ENCODE measurements at places on chromosomes 7 and 10.

- DNase-seq: no peak
Observed at GRCh38 chr7:1512781-1513656, 8.8 kb upstream of the INTS1 start.

- no peak for DNase-seq
Observed at GRCh38 chr10:95242581-95243317, 48.1 kb downstream of the PDLIM1 start.

- no peak for DNase-seq
Observed at GRCh38 chr7:139619367-139619657, 95.8 kb downstream of the CLEC2L start.

GRCh38 chr7:24665564-24666294, 91.5 kb downstream of the GSDME start:
- peak; percentile 47 for DNase-seq

DNA sequence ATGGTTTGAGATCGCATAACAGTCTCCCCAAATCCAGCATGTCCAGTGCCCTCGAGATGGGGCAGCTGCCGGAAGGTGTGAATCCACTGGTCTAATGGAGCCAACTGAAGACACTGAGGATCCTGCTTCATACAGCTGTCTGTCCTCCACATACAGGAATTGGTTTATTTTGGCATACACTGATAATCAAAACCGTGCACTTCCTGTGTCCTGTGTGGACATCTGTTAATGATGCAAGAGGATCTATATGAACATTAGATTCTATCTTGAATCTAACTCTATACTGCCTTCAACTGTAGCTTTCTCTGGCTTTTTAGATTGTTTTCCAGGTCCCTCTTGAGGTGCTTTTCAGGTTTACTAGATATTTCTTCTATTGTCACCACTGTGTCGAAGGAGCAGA, 3.0 kb upstream of the JAZF1 start:
- DNase-seq: no peak

DNA sequence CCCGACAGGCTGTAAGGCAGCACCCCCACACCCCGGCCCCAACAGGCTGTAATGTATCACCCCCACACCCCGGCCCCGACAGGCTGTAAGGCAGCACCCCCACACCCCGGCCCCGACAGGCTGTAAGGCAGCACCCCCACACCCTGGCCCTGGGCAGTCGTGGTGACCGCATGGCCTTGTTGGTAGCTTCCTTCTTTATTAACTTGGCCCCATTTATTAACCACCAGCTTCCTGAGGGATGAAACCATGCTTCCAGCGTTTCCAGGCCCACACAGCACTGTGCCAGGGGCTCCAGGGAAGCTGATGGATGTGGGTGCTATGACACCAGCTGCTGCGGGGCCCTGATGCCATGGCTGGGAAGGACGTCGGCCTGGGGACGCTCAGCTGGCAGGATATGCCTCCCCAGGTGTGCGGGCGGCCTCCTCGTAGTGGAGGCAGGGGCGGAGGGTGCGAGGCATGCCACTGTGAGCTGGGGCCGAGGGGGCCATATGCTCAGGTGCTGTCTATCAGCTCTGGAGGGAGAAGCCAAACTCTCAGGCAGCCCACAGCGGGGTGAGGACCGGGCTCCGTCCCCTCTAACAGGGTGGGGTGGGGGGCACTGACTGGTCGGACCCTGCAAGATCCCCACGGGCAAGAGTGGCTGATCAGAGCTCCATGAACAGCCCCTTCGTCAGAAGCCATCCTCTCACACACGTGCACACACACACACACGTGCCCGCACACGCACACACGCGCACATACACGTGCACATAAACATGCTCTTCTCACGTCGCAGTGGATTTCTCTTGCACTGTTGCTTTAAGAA, 311.0 kb downstream of the PTPRN2 start:
- DNase-seq: no peak

- no peak for DNase-seq
Observed at GRCh38 chr10:114065049-114065435, 21.4 kb downstream of the ADRB1 start.

DNA sequence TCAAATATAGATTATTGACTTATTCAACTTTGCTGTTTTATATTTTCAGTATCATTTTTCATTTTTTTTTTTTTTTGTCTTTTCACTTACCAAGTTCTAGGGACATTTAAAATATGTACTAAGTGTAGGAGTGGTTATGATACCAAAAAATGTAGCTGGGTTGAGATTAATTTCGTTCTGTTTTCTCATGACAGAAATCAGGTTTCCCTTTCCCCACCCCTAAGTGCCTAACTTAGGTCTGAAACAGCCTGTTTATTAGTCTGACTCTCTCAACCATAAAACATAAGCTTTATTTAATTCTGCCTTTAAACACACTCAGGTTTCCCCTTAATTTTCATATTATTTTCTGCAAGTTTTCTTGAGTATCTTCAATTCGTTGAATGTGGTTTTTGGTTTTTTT, 22.1 kb downstream of the TMEM106B start:
- no peak for DNase-seq

GRCh38 chr7:31811650-31812461, 124.8 kb downstream of the PPP1R17 start:
- DNase-seq: no peak

- peak; percentile 49 for DNase-seq
Observed at GRCh38 chr7:123749537-123749857, 694 bp upstream of the WASL start.

DNA sequence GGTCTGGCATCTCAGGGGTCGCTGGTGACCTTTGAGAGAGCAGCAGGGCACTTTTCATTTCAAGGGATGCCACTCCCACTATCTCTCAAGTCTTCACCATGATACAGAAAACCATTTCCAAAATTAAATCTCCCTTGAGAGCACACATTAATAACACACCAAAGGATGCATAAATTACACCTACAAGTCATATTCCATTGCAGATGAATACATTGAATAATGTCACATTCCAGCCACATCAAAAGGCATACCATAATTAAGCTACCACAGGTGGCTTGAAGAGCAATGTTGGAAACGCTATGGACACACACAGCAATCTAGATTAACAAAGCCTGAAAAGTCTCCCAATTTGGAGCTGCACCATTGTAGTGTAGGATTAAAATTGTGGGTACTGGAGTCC, 353.3 kb upstream of the ZMIZ1 start:
- DNase-seq: no peak

GRCh38 chr7:148436571-148436970, 154.0 kb upstream of the C7orf33 start:
- DNase-seq: no peak

GRCh38 chr10:104614245-104614831, 26.8 kb upstream of the SORCS3 start:
- peak; percentile 6 for DNase-seq

GRCh38 chr7:143733876-143734275, 23.6 kb downstream of the CTAGE6 start:
- DNase-seq: no peak

GRCh38 chr10:92413011-92413410, 122.0 kb downstream of the MARCHF5 start:
- no peak for DNase-seq

DNA sequence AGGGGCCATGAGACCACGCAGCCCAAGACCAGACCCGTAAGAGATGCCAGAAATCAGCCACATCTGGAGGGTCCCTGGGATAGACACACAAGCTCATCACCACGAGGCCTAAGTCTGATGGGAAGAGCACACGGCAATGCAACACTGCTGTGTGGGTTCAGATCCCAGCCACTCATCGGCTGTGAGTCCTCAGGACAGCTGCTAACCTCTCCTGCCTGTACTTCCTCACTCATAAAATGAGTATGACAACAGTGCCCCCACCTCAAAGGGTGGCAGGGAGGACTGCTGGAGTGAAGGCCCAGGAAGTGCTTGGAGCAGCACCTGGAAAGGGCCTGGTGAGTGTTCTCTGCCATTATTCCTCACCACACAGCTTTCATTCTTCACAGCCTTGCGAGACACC, 60.9 kb downstream of the MAD1L1 start:
- no peak for DNase-seq

DNA sequence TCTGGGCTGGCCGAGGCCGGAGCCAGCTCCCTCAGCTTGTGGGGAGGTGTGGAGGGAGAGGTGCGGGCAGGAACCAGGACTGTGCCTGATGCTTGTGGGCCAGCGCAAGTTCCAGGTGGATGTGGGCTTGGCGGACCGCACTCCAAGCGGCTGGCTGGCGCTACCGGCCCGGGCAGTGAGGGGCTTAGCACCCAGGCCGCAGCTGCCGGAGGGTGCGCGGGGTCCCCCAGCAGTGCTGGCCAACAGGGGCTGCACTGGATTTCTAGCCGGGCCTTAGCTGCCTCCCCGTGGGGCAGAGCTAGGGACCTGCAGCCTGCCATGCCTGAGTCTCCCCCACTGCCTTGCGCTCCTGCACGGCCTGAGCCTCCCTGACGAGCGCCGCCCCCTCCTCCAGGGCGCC, 242.8 kb downstream of the CCSER2 start:
- DNase-seq: no peak

GRCh38 chr10:74177140-74177677, 26.2 kb downstream of the ADK start:
- DNase-seq: no peak

GRCh38 chr10:103599211-103599610, 105.7 kb downstream of the NEURL1 start:
- no peak for DNase-seq

DNA sequence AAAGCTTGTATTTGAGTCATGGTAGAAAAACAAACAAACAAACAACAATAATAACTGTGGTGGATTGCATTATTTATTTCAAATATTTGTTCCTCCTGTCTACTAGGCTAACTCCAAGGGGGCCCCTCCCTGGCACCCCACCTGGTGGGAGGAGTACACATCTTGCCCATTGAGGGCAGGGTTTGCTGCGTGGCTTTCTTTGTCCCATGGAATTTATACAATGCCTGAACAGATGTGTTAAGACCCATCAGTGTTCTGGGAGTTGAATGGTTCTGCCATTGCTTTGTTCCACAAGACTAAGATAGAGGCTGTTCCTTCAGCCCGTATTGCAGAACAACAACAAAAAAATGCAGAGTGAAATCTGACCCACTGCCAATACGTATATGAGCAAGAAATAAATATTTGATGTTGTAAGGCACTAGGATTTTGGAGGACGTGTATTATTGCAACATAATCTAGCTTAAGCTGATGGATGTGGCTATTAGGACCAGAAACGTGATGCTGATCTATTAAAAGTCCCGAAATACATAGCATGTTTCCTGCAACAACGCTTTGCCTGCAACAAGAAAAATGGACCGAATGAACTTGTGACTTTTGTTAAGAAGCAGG, 119.1 kb upstream of the JCAD start:
- no peak for DNase-seq

DNA sequence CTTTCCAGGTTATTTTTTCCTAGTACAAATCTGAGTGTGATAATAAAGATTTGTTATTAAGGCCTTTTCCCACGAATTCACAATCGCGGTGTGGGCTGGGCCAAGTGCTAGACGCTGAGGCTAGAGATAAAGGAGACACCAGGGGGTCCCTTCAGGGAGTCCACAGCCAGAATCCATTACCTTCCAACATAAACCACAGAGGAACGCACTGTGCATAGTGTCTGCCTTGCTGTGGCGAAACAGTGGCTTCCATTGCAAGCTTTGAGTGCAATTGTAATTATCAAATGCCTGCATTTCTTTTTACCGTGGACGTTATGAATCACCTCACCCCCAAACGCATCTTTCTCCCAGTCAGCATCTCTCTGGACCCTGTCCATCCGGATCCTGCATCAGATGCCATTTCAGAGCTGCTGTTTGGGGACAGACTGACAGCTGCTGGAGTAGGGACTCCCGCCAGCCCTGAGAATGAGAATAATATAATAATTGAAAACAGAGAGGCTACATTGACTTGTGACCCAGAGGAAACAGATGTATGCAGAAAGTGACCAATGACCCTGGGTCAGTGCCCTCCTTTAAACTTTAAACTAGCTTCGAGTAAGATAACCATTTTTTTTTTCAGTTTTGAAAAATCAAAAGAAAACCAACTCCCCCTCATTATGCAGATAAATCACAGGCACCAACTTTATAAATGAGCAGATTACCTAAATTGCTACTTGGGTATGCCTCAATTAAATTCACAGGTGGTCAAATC, 456.2 kb upstream of the NRP1 start:
- DNase-seq: no peak

All from CD4-positive, alpha-beta memory T cell (primary cell).